Stimulated activated CD4-positive, alpha-beta T cell treated with anti-CD3 and anti-CD28 coated beads, Interleukin-2, amount 100 ng/mL, for 4 hours (primary cell): ENCODE measurements at places on chromosomes 7 and 10.

- DNase-seq, result no peak
Observed at GRCh38 chr7:123876557-123877256, 31.7 kb downstream of the HYAL4 start.

GRCh38 chr7:47502240-47502877, 79.6 kb downstream of the TNS3 start:
- no peak for DNase-seq

- DNase-seq, result no peak
Observed at GRCh38 chr7:30224511-30225062, 59.8 kb upstream of the ZNRF2 start.

GRCh38 chr7:92731335-92732063, 104.9 kb downstream of the CDK6 start:
- no peak for DNase-seq

GRCh38 chr7:155233311-155234157, 64.1 kb upstream of the INSIG1 start:
- no peak for DNase-seq
